ENCODE measurements at places on chromosomes 4 and X.
A peak's percentile ranks its signal among the peaks of the same experiment; 100 is the strongest.

GRCh38 chr4:129246910-129247461 is 151.0 kb downstream of the C4orf33 start:
- DNase-seq = no peak

- DNase-seq = no peak
Measured at GRCh38 chr4:106362086-106362825, 6.3 kb downstream of the GIMD1 start.

- DNase-seq = no peak
Measured at GRCh38 chr4:41221850-41222645, 7.7 kb upstream of the APBB2 start.

DNA sequence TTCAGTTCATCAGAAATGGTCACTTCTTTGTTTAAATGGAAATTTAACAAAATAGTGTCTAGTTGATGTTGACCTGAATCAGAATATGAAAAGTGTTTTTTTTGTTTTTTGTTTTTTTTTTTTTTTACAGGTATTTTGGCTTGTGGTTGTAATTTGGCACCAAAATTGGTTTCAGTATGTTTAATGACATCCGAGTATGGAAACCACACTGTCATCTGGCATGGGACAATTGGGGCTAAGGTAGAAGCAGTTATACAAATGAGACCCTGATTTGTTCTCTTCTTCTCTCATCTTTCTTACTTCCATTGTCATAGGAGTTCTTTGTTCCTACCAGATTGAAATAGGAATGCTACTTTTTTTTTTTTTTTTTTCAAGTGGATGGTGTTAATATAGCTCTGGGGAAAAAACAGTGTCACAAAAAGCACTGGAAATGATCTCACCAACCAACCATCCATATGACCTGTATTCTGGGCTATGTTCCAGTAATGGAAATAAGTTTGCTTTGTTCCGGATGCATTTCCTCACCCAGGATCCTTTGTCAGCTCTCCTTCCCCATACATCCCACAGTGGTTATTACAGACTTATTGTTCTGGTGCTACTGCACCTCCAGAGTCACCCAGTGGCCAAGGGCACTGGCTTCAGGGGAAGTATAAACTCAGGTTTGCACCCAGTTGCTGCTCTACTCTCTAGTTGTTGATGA is 95.8 kb downstream of the ATXN3L start:
- peak; percentile 1 for DNase-seq

DNA sequence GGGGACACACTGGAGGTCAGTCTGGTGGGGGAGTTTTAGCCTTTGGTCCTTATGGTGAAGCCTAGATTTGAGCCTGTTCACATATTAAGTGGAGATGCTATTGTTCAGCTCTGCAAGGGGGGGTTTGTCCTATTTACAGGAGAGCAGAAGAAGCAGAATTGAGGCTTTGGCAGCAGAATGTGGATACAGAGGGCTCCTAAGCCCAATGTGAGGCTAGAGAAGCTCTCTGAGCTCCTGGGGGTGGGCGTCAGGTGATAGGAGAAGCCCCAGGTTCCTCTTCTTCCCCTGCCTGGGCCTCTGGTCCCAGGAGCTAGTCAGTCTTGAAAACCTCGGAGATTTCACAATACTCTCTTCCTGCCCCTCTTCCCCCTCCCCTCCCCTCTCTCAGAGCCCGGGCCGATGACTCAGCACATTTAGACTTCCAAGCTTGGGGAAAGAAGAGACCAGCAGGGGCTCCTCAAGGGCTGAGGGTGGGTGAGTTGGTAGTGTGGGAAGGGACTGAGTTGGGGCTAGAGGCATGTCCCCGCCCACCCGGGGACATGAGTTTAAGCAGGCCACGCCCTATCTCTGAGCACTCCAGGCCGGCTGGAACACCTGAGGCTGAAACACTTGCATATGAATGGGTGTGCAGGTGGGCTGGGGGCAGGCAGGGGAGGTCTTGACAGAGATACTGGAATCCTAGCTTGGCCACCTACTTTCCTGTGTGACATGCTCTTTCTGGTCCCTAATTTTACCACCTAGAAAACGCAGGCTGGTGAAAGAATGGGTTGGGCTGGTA is 3.4 kb downstream of the TFE3 start:
- peak; percentile 66 for DNase-seq

Data from SW 1271 (cell line).